ENCODE measurements at places on chromosomes 7 and 10. TPM values are rescaled to one million over a fixed set of nuclear protein-coding genes. Genes with fewer than 3 reads are reported as not detected.

Gene PLEKHS1
- total RNA-seq: not detected

Gene GFRA1
- 5.9 TPM for total RNA-seq

Gene PIP
- not detected for total RNA-seq

GRCh38 chr7:27705200-27705594 lies 34.8 kb upstream of the TAX1BP1 start:
- DNase-seq: no peak

DNA sequence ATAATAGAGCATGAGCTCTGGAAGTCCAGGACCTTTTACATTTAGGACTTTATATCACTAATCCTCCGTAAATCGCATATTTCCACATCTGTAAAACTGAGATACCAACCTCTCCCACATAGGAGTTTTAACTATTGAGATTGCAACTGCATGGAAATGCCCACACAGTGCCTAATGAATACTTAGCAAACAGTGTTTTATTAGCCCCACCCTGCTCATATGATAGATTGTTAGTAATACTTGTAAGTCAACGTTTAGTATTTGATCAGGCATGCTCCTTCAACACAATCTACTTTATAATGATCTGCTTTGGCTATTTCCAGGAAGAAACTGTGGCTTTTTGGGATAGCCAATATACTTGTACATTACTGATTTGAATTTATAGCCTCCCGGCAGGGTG lies 8.5 kb downstream of the PDZD8 start:
- DNase-seq: no peak

- no peak for DNase-seq
Observed at GRCh38 chr10:107371801-107372200, 207.3 kb upstream of the SORCS1 start.

DNA sequence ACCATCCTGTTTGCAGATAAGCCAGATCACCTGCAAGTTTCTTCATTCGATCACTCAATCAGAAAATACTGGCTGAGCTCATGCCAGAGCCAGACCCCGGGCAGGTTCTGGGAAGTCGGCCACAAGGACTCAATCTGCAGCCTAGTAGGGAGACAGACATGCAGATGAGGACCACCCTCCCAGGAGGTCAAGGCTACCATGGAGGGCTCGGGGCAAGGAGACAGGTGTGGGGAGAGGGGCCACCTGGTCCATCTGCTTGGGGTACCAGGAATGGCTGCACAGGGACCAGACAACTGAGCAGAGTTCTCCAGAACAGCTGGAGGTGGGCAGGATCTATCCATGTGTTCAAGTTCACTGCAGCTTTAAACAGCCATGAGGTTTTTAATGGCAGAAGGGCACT lies 16.8 kb upstream of the CPXM2 start:
- DNase-seq: no peak

- DNase-seq: no peak
Observed at GRCh38 chr7:52289247-52289646, 746.2 kb upstream of the POM121L12 start.

DNA sequence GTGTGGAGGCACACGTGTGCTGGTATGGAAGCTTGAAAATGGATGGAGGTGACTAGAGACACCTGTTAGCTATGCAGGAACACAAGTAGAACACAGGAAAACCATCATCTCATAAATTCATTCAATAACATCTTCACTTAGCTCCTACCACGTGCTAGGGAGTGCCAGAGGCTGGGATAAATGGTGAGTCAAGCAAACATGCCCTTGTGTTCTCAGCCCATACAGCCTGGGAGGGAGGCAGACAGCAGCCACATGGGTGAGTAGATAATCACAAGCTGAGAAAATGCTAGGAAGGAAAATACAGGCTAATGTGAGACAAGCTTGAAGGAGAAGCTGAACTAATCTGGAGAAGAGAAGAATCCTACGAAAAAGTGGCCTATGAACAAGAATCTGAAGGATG lies 468.0 kb upstream of the ZMIZ1 start:
- no peak for DNase-seq

DNA sequence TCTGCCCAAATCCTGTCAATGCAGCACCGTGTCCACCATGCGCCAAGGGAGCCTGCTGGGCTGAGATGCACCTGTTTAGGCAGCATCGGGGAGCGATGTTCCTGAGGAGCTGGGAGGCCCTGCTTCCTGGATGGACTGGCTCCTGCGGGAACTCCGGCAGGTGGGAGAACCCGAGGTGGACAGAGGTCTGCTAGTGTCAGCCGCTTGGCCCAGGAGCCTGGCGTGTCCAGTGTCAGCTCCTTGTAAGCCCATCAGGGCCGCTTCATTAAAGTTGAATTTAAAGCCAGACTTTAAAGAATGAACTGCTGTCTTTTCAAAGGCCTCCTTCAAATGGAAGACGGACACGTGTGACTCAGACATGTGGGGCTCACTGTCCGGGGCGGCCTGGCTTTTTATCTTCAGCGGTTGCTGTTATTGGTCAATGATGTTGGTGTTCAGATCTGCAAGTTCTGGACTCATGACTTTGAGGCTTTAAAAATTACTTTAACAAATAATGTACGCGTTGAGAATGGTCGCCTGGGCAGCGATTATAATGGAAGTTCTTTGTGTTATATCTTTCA lies 422.5 kb downstream of the DNAJB6 start:
- DNase-seq: peak; percentile 15

DNA sequence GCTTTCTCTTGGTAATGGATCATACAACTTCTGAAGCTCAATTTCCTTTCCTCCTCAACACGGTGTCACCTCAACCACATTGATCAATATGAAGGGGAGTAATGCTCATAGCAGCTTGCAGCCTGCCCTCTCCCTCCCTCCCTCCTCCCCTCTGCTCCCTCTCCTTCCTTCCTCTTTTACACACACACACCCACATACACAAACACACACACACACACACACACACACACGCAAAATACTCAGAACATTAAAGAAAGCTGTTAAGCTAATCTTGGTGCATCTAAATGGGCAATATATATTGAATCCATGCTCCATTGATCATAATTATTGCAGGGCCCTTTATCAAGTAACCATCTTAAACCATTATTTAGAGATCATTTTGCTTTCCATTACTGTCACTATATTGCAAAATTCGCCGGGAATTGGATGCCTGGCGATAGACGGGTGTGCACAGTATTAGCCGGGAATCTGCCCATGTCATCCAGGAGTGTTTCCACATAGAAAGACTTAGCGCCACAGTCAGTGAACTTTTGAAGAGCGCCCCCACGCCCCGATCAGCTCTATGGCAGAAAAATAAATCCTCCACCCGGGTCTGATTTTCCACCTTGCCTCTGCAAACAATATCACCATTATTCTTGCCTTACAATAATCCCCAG lies 122.0 kb downstream of the PRLHR start:
- no peak for DNase-seq

DNA sequence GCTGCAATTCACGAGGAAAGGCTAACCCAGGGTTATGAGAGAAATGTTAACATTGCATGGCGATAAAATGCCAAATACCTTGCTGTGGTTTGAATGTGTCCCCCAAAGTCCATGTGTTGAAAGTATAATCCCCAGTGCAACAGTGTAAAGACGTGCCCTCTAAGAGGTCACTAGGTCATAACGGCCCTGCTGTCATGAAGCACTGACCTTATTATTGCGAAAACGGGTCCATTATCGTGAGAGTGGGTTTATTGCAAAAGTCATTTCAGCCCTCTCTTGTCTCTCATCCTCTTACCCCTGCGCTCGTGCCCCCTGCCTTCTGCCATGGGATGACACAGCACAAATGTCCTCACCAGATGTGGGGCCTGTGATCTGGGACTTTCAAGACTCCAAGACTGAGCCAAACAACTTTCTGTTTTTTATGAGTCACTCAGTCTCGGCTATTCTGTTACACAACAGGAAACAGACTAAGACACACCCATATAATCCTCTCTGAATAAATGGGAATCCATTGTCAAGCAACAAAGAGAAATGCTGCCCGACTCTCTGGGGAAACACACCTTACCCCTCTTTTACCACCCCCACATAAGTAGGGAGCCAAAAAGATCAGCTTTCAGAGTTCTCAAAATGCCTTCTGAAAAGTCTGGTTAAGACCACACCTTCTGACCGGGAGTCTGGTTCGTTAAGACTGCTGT lies 73.1 kb upstream of the UCN3 start:
- peak; percentile 65 for DNase-seq

DNA sequence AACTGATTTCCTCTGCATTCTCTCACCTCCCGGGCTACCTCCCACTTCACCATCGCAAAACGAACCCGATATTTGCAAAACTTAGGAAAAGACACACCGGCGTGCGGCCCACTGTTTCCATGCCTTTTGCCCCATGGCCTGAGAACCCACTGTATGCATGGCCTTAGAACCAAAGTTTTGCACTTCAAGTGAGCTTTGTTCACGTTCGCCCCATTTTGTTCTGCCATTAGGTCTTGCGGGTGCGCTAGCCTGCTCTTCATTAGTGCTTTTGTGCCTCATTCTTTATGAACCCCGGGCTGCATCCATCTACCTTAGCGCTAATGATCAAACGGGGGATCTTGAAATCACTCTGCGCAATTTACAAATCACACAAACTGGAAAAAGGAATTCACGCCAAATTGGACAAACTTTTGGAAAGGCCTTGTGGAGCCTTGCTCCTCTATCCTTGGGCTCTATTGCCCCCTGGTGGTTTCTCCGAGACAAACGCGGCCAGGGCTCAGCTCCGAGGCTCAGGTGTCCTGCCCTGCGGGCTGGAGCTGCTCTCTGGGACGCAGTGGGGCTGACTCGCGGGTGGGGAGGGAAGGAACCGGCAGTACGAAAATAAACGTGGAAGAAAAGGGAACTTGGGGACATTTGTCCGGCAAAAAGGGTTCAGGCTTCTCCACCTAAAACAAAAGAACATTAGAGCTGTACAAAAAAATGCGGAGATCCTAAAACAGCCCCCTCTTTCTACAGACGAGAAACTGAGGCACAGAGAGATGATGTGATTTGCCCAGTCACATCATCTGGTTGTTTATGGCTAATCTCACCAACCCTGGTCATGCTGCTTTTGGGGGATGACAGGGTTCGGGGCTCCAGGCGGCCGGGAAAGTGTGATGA lies 300.4 kb upstream of the NFE2L3 start:
- DNase-seq: peak; percentile 87

DNA sequence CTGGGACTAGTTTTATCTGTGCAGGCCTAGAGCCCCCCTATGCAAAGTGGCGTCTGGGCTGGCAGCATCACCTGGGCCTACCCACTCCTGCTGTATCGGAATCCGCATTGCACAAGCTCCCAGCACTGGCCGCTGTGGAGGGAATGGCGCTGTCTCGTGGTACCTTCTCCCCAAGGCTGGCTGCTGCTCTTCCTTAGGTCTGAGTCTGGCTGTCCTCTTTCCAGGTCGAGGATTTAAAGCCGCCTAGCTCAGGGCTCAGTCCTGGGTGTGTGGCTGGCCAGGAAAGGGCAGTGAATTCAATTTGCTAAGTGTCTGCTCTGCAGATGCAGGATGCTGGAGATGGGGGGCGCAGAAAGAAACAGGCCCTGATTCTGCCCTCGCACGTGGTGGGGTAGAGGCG lies 44.7 kb downstream of the MGMT start:
- DNase-seq: no peak

Data from Right ventricle myocardium superior (tissue), 1 donor.